ENCODE measurements at places on chromosomes 4 and X.
A peak's percentile ranks its signal among the peaks of the same experiment; 100 is the strongest.

- no peak for DNase-seq
Measured at GRCh38 chr4:156517546-156517945, 454.1 kb downstream of the PDGFC start.

- DNase-seq = no peak
Measured at GRCh38 chrX:142043196-142043595, 139.5 kb downstream of the MAGEC1 start.

- no peak for DNase-seq
Measured at GRCh38 chr4:39597695-39598381, 40.8 kb downstream of the SMIM14 start.

GRCh38 chr4:52840531-52841370, 21.4 kb upstream of the RASL11B start:
- peak; percentile 83 for DNase-seq

DNA sequence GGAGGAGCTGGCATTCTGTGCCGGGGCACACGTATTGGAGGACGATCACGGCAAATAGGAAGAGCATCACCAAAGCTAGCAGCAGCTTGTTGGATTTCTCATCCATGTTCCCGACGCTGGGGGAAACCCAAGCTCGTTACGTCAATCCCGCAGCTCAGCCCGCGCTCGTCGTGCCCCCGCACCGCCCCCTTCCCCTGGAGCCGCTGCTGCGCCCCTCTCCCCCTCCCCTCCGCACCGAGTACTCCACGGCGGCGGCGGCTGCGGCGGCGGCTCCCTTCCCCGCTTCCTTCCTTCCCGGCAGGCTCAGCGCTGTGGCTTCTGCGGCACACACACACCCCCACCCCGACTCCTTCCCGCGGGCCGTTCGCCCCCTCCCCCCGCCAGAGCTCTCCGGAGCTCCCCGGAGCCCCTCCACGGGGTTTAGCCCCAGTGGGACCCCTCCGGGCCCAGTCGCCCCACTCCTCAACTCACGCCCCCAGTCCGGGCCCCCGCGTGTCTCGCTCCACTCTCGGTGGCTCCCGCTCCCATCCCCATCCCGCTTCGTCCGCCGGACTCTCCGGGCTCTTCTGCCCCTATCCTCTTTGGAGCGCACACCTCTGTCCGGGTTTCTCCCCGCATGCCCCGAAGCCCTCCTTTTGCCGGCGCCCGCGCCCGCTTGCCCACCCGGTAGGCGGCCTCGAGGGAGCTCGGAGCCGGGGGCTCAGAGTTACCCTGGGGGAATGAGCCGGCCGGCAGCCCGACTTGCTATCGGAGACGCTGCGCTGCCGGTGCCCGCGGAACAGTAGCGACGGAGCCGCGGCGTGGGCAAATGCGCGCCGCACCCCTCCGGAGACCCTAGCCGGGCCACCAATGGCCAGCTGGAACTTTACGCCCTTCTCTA, 978 bp downstream of the HS6ST2 start:
- peak; percentile 68 for DNase-seq

DNA sequence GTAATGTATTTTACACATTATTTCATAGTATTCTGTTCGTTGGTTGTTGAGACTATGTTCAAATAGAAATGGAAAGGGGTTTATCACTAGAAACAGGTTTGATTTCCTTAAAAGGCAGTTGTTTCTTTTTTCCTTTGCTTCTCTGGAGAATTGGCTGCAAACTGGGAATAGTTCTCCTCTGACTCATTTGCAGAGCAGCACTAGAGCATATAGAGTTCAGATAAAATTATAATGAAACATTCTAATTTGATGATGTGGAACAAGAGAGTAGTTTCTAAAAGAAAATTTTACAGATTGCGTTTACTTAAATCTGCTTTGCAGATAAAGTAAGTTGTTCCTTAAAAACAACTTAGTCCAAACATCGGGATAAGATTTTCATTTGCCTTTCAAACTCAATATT, 29.7 kb downstream of the SYNPO2 start:
- no peak for DNase-seq

GRCh38 chr4:36323816-36324419, 42.5 kb downstream of the DTHD1 start:
- no peak for DNase-seq

DNA sequence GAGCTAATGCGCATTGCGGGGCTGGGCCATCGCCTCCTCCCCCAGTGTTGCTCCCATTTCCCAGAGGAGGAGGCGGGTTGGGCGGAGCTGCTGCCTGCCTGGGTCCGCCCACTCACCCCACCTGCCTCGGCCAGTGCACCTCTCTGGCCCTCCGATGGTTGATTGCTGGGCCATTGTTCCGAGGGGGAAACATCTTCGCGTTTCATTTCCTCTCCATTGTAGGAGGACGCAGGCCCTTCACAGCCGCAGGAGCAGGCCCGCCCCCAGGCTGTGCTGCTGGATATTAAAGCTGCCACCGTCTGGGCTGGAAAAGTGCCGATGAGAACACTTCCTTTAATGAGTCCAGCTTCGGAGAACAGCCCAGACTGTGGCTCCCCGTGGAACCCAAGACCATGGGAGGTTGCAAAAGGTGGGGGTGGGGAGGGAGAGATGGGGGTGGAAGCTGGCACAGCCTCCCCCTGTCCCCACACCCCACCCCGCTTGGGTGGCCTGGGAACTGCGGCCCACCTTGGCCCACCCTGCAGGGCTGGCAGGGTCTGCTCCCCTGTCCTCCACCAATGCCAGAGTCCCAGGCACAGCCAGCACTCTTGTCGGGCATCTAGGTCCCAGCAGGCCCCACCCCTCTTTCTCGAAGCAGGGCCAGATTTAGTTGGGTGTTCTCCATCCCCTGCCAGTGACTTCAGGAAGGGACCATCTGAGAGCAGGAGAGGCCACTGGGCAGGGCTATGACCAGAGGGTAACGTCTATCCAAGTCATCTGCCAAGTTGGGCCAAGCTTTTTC, 96.6 kb downstream of the ADRA2C start:
- peak; percentile 71 for DNase-seq

- no peak for DNase-seq
Measured at GRCh38 chrX:80667967-80668366, 141.7 kb downstream of the BRWD3 start.

DNA sequence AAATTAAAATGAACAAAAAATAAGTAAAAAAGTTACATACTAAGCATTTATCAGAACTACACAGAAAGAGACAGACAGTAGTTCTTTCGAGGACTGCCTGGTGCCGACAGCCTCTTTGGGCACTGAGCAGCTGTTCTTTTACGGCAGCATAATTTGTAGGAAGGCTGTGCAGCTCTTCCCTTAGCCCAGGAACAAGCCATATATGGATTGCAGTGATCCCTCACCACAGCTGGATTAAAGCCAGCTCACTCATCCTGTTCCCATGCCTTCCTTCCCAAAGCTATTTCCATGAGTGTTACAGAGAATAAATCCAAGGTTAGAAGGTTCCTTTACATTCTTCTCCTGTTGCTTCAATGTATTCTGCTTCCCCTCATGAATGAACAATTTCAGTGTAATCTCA, 71.7 kb downstream of the DDX60L start:
- DNase-seq = peak; percentile 71

- no peak for DNase-seq
Measured at GRCh38 chrX:146614663-146615478, 194.7 kb upstream of the CXorf51B start.

- DNase-seq = no peak
Measured at GRCh38 chr4:99652596-99653436, 4.8 kb downstream of the C4orf54 start.

GRCh38 chr4:179698321-179698720, 2256.1 kb upstream of the AGA start:
- no peak for DNase-seq

DNA sequence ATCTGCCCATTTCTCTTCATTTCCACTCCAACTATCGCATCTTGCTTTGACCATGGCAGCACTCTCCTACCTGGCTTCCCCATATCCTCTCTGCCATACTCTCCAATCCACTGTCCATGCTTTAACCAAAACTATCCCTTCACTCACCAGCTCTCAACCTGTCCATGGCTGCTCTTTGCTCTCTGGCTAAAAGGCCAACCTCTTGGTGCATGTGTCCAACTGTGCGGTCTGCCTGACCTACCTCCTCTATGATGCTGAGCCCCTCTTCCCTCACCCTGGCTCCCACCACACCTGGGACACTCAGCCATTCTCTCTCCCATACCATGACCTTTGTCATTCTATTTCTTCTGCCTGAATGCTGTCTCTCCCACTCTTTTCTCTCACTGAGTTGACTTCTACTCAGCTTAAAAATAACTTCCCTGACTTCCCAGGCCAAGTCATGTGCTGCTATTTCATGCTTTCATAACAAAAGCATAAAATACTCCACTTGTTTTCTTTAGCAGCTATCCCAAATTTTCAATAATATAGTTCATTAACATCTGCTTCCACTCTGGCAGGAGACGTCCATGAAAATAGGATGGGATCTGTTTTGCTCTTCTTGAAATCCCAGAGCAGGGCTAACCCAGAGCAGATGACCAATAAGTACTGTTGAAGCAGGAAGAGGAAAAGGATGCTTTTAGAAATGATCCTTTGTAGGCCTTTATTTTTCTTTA, 29.8 kb upstream of the KLF3 start:
- no peak for DNase-seq

- DNase-seq = no peak
Measured at GRCh38 chrX:9416562-9417348, 48.1 kb upstream of the TBL1X start.

DNA sequence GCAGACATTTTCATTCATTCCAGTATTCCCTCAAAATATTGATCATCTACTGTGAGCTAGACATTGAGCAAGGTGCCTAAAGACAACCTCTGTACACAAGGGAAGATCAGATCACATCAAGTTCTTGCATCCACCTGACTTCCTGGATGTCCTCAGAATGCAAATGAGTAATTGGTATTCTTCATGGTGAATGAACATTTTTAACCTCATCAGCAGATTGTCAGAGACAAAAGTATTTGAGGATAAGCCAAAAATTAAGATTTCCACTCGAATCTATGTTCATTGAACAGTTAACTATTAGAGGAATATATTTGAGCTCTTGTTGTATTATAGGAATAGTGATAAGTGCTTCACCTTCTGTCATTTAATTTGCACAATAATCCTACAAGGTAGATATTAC, 1.3 kb downstream of the SMARCAD1 start:
- DNase-seq = no peak

- DNase-seq = no peak
Measured at GRCh38 chr4:154044108-154044531, 255.2 kb upstream of the SFRP2 start.

DNA sequence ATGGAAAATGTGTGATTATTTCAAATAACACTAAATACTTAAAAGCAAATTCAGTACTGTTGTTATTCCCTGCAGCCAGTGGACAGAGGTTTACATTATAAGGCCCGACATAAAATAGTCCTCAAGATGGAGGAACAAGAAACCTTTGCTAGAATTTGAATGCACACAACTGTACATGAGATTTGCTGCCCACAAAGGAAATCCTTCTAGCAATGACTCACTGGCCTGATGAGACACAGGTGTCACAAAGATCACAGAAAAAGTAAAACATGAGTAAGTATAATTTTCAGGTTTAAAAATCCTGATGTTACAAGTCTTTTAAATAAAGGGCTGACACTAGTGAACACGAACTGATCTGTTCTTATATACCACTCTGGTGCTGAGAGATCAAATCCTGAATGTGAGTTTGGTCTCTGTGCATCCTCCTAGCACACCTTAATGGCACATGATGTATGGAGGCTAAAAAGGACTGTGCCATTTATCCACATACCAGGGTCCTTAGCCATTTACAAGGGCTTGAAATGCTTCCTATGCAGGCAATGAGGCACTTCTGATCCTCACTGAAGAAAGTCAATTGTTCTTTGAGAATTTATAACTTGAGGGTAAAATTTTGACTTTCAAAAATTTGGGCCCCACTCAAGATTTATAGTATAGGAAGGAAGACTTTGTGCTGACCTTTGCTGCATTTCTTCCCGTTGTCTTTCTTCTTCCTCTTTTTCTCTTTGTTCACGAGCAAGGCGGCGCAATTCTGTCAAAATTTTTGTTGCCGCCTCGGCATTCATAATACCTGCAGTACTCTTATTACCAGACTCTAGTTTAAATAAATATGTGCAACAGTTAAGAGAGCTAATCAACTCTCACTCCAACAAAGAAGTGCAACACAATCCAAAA, 23.0 kb downstream of the MAP7D3 start:
- DNase-seq = no peak

- no peak for DNase-seq
Measured at GRCh38 chr4:2065106-2065930, 6.2 kb downstream of the NAT8L start.

GRCh38 chr4:169270810-169271691, at the start of gene SH3RF1:
Gene SH3RF1, minus strand, starts transcription at chr4:169270956. Its CDS starts 1,744 bp downstream, at chr4:169269212.
- DNase-seq = peak; percentile 92

- no peak for DNase-seq
Measured at GRCh38 chr4:3373468-3373867, 68.3 kb upstream of the HGFAC start.

GRCh38 chr4:76688619-76689144, 209.3 kb downstream of the SOWAHB start:
- DNase-seq = no peak

GRCh38 chr4:155609455-155610059, 57.1 kb upstream of the GUCY1A1 start:
- no peak for DNase-seq

- no peak for DNase-seq
Measured at GRCh38 chr4:123555807-123556273, 159.2 kb downstream of the SPRY1 start.

GRCh38 chr4:82624819-82625218, 63.0 kb upstream of the TMEM150C start:
- DNase-seq = no peak

- no peak for DNase-seq
Measured at GRCh38 chr4:2714918-2715317, 41.2 kb downstream of the TNIP2 start.

DNA sequence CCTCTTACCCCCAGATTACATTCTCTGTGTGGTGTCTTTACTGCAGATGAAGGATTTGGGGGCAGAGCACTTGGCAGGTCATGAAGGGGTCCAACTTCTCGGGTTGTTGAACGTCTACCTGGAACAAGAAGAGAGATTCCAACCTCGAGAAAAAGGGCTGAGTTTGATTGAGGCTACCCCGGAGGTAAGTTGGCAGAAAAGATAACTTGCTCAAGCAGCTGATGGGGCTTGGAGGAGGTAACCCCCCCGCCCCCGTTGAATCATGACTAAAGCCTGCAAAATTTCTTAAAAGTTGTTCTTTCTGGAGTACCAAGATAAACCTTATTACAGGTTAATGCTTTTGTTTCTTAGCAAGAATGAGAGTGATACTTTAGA, 1.5 kb downstream of the CCNG2 start:
- DNase-seq = peak; percentile 58

- no peak for DNase-seq
Measured at GRCh38 chr4:52094376-52095145, 43.5 kb downstream of the SPATA18 start.

- no peak for DNase-seq
Measured at GRCh38 chrX:63561425-63561824, 210.3 kb upstream of the SPIN4 start.

DNA sequence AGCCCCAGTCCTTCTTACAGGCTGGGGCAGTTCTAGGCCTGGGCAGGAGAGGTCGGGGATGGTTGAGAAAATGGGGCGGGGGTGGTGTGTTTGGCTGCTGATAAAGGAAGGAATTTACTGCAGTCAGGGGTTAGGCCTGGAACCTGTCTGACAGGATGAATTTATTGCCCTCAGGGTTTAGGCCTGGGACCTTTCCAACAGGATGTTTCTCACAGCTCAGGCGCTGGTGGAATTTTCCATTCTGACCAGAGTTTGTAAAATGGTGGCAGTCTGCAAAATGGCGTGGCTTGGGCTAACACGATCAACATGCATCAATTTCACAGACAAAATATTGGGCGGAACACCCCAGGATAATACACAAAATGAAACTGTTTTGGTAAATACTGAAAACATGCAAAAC, 83.5 kb upstream of the SPIN4 start:
- DNase-seq = peak; percentile 90

Measured in islet precursor cell (in vitro differentiated cells).